ENCODE measurements at places on chromosomes 3 and 15. TPM values are rescaled to one million over a fixed set of nuclear protein-coding genes. Genes with fewer than 3 reads are reported as not detected.

DNA sequence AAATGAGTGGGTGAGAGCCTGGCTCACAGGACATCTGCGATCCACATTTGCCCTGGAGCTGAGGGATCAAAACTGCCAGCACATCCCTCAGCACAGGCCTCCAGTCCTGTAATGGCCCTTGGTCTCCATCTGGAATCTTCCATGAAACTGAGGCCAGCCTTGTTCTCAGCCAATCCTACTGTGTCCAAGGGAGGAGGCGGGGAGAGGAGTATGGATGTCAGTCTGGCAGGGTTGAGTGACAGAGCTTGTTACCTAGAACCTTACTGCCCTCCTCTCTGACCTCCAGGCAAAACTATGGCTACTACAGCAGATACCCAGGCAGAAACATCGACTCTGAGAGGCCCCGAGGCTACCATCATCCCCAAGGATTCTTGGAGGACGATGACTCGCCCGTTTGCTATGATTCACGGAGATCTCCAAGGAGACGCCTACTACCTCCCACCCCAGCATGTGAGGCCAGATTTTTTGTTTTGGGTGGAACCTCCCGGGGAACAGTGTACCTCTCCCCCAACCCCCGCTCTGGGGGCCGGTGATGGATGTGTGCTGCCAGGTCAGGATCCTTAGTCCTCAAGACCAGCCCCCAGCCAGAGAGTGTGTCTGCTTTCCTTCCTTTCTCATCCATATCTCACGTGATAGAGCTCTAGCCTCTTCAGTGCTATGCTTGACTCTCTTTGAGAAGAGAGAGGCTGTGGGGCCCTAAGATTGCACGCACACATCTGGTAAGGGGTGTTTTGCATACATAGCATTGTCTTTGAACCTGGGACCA is 41.3 kb downstream of the CHDH start:
- H3K36me3 ChIP-seq, result no peaks in the 10 kb centered on the region
- DNase-seq, result no peak

GRCh38 chr3:186386883-186387560 is 25.0 kb upstream of the DGKG start:
- no peak overlapping the region for H3K4me3 ChIP-seq
- no peaks in the 10 kb centered on the region for H3K27me3 ChIP-seq
- no peaks in the 10 kb centered on the region for H3K4me1 ChIP-seq
- no peaks in the 10 kb centered on the region for H3K36me3 ChIP-seq

GRCh38 chr15:100083572-100083971 is 258.2 kb downstream of the ADAMTS17 start:
- no peak overlapping the region for H3K27ac ChIP-seq
- H3K4me1 ChIP-seq, result no peaks in the 10 kb centered on the region
- no peak overlapping the region for H3K4me3 ChIP-seq
- no peaks in the 10 kb centered on the region for H3K36me3 ChIP-seq

GRCh38 chr15:76168237-76168984 is 108.6 kb downstream of the TMEM266 start:
- no peaks in the 10 kb centered on the region for H3K27me3 ChIP-seq
- no peaks in the 10 kb centered on the region for H3K36me3 ChIP-seq
- peaks cover 19% of the 10 kb centered on the region for H3K4me1 ChIP-seq
- no peak overlapping the region for H3K4me3 ChIP-seq

DNA sequence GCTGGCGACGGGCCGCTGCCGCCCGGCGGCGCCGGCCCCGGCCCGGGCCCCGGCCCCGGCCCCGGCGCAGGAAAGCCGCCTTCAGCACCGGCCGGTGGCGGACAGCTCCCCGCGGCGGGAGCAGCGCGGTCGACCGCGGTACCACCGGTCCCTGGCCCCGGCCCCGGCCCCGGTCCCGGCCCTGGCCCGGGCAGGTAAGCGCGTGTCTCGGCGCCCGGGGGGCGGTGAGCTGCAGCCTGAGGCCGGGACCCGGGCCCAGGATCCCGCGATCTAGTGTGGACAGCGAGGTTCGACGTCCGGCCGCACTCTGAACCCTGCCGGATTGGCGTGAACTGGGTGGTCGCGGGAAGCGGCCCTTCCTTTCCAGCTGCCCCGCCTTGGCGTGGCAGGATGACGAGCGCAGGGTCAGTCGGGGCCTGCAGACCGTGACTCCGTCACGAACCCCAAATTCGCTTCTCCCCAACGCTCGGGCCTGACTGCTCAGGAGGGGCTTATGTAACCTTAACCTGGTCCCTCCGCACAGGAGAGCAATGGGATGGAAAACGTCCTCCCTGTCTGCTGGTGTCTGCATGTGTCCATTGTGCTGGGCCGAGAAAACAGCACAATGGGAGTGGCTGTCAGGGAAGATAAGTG is 472 bp downstream of the BSN start:
- H3K36me3 ChIP-seq, result no peaks in the 10 kb centered on the region
- H3K27me3 ChIP-seq, result no peaks in the 10 kb centered on the region

GRCh38 chr3:47746264-47746663 is 35.4 kb downstream of the SMARCC1 start:
- no peak overlapping the region for H3K4me3 ChIP-seq
- no peak overlapping the region for H3K27ac ChIP-seq
- H3K36me3 ChIP-seq, result peaks cover 7% of the 10 kb centered on the region
- no peak for DNase-seq
- H3K27me3 ChIP-seq, result no peaks in the 10 kb centered on the region
- H3K4me1 ChIP-seq, result no peaks in the 10 kb centered on the region

GRCh38 chr3:68017069-68017468 is 362.7 kb upstream of the SUCLG2 start:
- no peaks in the 10 kb centered on the region for H3K4me1 ChIP-seq
- H3K27ac ChIP-seq, result no peak overlapping the region
- no peak for DNase-seq
- H3K4me3 ChIP-seq, result no peak overlapping the region

- H3K27ac ChIP-seq, result no peak overlapping the region
- H3K4me1 ChIP-seq, result no peaks in the 10 kb centered on the region
- no peaks in the 10 kb centered on the region for H3K36me3 ChIP-seq
Measured at GRCh38 chr3:159239059-159239458, 437.2 kb downstream of the MFSD1 start.

GRCh38 chr3:110099711-110100110 is 762.4 kb upstream of the DPPA4 start:
- no peak overlapping the region for H3K27ac ChIP-seq
- H3K4me1 ChIP-seq, result no peaks in the 10 kb centered on the region
- no peak for DNase-seq
- no peaks in the 10 kb centered on the region for H3K27me3 ChIP-seq

GRCh38 chr3:196397941-196398340 is 34.3 kb downstream of the UBXN7 start:
- no peak for DNase-seq
- H3K27me3 ChIP-seq, result no peaks in the 10 kb centered on the region
- no peak overlapping the region for H3K27ac ChIP-seq
- H3K4me1 ChIP-seq, result no peaks in the 10 kb centered on the region

- DNase-seq, result no peak
- H3K36me3 ChIP-seq, result no peaks in the 10 kb centered on the region
- H3K4me1 ChIP-seq, result no peaks in the 10 kb centered on the region
- H3K27me3 ChIP-seq, result no peaks in the 10 kb centered on the region
- no peak overlapping the region for H3K27ac ChIP-seq
Measured at GRCh38 chr3:82416830-82417229, 655.4 kb upstream of the GBE1 start.

DNA sequence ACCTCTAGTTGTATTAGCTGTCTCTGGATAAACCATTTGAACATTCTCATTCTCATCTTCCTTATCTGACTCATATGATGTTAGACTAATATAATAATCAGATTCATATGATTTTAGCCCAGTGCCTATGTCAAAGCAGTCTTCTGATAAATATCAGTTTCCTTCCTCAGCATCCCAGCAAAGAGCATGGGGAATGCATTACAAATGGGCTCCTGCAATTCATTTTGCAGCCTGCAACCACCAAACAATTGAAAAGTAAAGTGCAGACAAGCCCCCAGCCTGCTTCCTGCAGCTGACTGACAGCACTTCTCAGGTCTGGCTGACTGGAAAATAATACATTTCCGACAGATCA is 78.2 kb upstream of the STAC start:
- H3K4me1 ChIP-seq, result no peaks in the 10 kb centered on the region
- no peaks in the 10 kb centered on the region for H3K36me3 ChIP-seq
- no peak overlapping the region for H3K4me3 ChIP-seq
- H3K27ac ChIP-seq, result no peak overlapping the region
- no peak for DNase-seq

DNA sequence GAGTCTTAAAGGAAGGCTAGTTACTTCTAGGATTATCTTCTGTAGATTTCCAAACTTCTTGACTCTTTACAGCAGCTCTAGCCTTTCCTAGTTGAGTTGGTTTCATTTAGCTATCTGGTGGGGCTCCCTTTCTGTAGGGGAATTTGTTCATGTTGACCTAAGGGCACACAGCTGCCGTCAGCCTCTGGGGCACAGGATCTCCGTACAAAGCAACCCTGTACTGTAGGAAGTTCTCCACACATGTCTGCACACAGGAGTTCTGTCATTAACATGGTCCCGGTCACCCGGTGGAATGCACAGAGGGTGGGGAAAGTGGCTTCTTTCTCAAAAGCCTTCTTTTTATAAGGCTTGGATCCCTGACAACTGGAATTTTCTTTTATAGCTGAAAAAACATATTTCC is 88.7 kb upstream of the TNIK start:
- H3K4me3 ChIP-seq, result no peak overlapping the region
- no peaks in the 10 kb centered on the region for H3K27me3 ChIP-seq
- DNase-seq, result no peak
- H3K27ac ChIP-seq, result no peak overlapping the region
- H3K4me1 ChIP-seq, result no peaks in the 10 kb centered on the region

DNA sequence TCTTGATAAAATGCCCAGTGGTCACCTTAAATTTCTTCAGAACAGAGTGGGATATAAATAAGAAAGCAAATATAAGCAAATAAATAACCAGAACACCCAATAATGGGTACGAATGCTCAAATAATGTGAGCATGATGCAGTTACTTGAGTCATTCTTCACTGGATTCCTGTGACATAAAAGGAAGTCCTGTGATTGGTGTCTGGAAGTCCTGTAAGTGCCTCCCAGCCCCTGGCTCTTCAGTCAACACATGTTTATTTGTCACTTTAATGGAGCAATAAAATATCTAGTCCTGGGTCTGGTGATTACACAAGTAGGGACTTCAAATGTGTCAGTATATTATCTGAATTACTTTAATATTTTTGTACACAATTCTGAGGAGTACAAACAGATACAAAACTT is 30.4 kb downstream of the TMEM212 start:
- H3K4me3 ChIP-seq, result no peak overlapping the region
- H3K4me1 ChIP-seq, result peaks cover 27% of the 10 kb centered on the region
- no peaks in the 10 kb centered on the region for H3K36me3 ChIP-seq
- H3K27me3 ChIP-seq, result no peaks in the 10 kb centered on the region

GRCh38 chr15:91136386-91136923 is 36.4 kb downstream of the SV2B start:
- H3K4me1 ChIP-seq, result no peaks in the 10 kb centered on the region
- H3K27ac ChIP-seq, result no peak overlapping the region

DNA sequence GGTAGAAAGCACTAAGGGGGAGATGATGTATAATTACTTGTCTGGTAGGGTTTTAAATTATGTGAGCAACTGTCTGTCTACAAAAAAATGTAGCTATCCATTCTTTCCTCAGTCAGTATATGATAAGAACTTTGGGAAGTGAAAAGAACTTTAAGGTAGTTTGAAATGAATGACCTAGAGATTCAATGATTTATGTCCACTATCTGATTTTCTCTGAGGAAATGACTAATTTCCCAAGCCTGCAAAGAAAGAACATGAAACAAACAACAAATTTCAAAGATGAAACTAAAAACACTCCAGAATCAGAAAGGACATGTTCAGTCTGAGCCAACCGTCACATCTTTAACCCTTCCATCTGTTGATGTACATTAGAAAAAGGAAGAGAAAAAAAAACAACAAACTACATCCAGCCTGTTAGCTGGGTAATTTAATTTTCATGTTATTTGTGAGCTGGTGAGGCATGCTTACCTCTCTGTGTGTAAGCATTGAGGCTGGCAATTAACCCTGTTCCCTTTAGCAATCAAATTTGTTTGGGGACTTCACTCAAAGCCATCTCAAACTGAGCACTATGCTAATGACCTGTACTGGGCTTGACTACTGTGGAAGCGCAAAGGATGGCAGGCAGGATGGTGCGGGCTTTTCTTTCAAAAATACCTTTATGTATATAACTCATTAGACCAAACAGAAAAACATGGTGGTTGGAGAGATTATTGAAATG is 220.1 kb downstream of the TUSC7 start:
- H3K27ac ChIP-seq, result no peak overlapping the region
- H3K36me3 ChIP-seq, result no peaks in the 10 kb centered on the region
- no peaks in the 10 kb centered on the region for H3K4me1 ChIP-seq
- H3K4me3 ChIP-seq, result no peak overlapping the region

- no peak overlapping the region for H3K4me3 ChIP-seq
- no peaks in the 10 kb centered on the region for H3K36me3 ChIP-seq
- DNase-seq, result no peak
- H3K4me1 ChIP-seq, result no peaks in the 10 kb centered on the region
- no peaks in the 10 kb centered on the region for H3K27me3 ChIP-seq
Measured at GRCh38 chr15:26736502-26737248, 36.2 kb downstream of the GABRB3 start.

- no peaks in the 10 kb centered on the region for H3K4me1 ChIP-seq
- no peak for DNase-seq
- no peak overlapping the region for H3K27ac ChIP-seq
- H3K27me3 ChIP-seq, result no peaks in the 10 kb centered on the region
- no peaks in the 10 kb centered on the region for H3K36me3 ChIP-seq
Measured at GRCh38 chr3:105580296-105580965, 213.7 kb downstream of the ALCAM start.

GRCh38 chr3:118641608-118642007 is 393.0 kb downstream of the IGSF11 start:
- no peak overlapping the region for H3K4me3 ChIP-seq
- H3K27me3 ChIP-seq, result no peaks in the 10 kb centered on the region
- no peaks in the 10 kb centered on the region for H3K4me1 ChIP-seq
- DNase-seq, result no peak
- H3K36me3 ChIP-seq, result no peaks in the 10 kb centered on the region

- no peaks in the 10 kb centered on the region for H3K27me3 ChIP-seq
- H3K27ac ChIP-seq, result no peak overlapping the region
- no peaks in the 10 kb centered on the region for H3K36me3 ChIP-seq
- H3K4me1 ChIP-seq, result no peaks in the 10 kb centered on the region
- no peak for DNase-seq
- no peak overlapping the region for H3K4me3 ChIP-seq
Measured at GRCh38 chr3:79383402-79384012, 384.3 kb downstream of the ROBO1 start.

GJD2 gene
- not detected for total RNA-seq

OXTR gene
- total RNA-seq, result 0.25 TPM

GPR171 gene
- total RNA-seq, result 5.4 TPM

PIGX gene
- 31.9 TPM for total RNA-seq

TERB2 gene
- total RNA-seq, result not detected

AADAC gene
- 2.0 TPM for total RNA-seq

KY gene
- 3.7 TPM for total RNA-seq

ATP13A5 gene
- total RNA-seq, result not detected

DPPA2 gene
- total RNA-seq, result not detected

TRA2B gene
- 145 TPM for total RNA-seq

FBXL22 gene
- 10.1 TPM for total RNA-seq

CPNE9 gene
- total RNA-seq, result not detected

PLSCR5 gene
- total RNA-seq, result not detected

ACKR2 gene
- total RNA-seq, result 7.9 TPM

All from vagina (tissue), 2 donors.